ENCODE measurements at places on chromosomes 16 and 17.

DNA sequence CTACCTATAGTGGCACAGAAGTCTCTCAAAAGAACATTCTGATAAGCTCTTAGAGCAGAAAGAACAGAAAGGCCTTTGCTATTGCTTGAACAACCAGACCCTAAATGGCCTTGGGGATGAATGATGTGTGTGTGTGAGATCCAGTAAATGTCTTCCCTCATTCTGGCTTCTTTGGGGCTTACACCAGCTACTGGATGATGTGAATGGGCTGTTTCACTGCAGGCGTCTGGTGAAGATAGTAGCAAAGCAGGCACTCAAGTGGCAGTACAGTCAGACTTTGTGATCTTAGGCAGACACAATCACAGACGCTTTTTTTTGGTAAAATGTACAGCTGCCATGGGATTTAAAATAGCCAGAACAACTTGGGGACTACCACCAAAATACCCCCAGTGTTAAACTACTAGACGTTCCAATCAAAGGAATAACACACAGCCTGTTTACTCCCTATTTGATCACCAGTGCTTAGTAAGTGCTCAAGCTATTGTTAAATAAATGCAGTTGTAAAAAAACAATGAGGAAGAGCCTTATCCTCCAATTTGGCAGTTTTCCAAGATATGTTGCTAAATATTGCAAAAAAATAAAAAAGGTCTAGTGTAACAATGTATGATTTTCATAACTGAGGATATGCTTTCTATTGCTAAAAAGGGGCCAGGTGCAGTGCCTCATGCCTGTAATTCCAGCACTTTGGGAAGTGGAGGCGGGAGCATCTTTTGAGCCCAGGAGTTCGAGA, 17.9 kb downstream of the NDUFAB1 start:
- no peak for DNase-seq

DNA sequence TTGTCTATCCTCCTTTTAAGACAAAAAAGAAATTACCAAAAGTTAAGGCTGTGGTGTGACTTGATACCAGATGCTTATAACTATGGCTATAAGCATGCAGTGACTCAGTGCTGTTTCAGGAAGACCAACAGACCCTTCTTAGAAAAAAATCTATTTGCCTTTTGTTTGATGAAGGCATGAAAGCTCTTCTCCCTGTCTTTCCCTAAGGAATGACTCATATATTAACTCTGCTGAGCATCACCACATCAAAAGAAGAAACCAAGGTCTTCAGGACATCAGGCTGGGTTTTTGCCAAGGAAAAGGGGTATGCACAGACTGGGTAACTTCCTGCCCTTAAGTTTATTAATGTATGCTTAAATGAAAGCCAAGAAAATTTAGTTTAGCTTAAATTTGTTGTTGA, 47.1 kb downstream of the VMP1 start:
- no peak for DNase-seq

- no peak for DNase-seq
Observed at GRCh38 chr16:70470927-70471341, 16.5 kb downstream of the FCSK start.

DNA sequence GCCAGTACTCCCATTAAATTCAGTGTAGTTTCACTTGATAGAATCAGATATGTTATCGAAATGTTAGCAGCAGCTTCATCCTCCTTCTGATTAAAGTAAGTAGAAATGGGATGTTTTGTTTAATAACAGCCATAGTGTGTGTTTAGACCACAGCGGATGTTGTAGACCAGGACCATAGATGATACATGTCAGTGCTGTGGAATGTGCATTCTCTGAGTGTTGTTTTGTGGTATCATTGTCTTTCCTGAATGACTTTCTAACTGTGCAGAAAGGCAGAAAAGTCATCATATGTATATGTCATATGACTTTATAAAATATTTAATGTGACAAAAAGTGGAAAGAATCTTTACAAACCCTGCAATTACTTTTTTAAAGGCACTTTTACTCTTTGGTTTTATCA, 55.6 kb downstream of the CYLD start:
- no peak for DNase-seq

DNA sequence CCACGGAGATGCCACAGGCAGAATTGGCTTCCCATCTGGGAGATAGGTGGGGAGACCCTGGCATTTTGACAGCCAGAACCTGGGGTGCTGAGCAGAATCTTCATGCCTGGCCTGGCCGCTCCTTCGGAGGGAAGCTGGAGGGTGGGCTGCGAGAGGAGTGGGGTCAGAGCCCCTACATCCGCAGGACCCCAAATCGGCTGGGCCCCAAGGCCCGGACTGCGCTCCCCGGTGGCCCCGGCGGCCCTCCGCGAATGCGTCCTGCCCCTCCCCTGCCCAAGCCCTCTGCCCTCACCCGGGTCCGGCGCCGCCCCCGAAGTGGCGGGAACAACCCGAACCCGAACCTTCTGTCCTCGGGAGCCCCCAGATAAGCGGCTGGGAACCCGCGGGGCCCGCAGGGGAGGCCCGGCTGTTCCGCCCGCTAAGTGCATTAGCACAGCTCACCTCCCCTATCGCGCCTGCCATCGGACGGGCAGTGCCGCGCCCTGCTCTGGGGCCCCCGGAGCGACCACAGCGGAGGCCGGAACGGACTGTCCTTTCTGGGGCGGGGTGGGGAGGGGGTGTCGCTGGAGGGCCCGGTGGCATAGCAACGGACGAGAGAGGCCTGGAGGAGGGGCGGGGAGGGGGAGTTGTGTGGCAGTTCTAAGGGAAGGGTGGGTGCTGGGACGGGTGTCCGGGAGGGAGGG, 850 bp upstream of the PNMT start:
- DNase-seq = no peak

DNA sequence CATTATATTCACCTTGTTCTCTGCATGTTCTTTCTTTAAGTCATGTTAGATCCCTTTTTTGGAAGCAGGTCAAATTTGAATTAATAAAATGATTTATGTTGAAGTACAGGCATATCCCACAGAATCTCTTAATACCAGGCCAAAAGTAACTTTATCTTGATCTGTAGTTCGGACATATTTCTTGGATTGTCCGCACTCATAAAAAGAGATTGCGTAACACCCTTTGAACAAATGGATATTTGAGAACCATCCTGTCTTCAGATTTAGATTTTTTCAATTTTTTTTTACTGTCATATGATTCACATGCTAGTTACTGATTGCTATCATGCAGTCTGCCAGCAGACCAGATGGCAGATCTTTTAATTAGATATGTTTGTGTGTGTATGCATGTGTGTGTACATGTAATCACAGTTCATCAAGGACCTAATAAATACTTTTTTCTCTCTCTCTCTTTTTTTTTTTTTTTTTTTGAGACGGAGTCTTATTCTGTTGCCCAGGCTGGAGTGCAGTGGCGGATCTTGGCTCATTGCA, 352.6 kb downstream of the WWOX start:
- no peak for DNase-seq

DNA sequence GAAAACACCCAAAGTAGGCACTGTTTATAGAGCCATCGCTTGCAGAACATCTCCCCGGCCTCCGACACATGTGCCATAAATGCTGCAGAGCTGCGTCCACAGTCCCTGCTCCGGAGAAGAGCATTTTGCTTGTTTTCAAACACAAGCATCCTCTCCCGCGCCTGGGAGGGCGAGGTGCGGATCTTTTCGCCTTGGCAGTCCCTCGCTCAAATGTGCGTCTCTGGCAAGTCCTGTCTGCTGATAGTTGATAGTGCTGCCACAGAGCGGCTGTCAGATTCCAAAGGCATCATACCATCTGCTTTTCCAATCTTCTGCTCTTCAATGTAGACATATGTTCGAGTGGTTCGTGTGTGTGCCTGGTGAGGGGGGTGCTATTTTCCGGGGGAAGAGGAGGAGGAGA, 603.7 kb downstream of the MAF start:
- DNase-seq = no peak

DNA sequence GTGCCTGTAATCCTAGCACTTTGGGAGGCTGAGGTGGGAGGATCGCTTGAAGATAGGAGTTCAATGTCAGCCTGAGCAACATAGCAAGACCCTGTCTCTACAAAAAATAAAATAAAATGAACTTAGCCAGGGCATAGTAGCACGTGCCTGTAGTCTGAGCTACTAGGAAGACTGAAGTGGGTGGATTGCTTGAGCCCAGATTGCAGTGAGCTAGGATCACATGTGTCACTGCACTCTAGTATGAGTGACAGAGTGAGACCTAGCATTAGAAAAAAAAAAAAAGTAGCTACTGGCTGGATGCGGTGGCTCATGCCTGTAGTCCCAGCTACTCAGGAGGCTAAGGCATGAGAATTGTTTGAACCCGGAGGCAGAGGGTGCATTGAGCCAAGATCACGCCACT, 6.0 kb downstream of the ADAP2 start:
- no peak for DNase-seq

Measured in stimulated activated CD8-positive, alpha-beta memory T cell treated with anti-CD3 and anti-CD28 coated beads, Interleukin-12 subunit alpha, Interleukin-12 subunit beta, amount 100 ng/mL, for 1 hour (primary cell).